Stimulated activated CD4-positive, alpha-beta T cell treated with anti-CD3 and anti-CD28 coated beads, TNF-alpha, amount 100 ng/mL, for 1 hour (primary cell): ENCODE measurements at places on chromosomes 11 and 22.

- no peak for DNase-seq
These were observed 366.0 kb upstream of the PDGFD start for GRCh38 chr11:104529906-104530305.

DNA sequence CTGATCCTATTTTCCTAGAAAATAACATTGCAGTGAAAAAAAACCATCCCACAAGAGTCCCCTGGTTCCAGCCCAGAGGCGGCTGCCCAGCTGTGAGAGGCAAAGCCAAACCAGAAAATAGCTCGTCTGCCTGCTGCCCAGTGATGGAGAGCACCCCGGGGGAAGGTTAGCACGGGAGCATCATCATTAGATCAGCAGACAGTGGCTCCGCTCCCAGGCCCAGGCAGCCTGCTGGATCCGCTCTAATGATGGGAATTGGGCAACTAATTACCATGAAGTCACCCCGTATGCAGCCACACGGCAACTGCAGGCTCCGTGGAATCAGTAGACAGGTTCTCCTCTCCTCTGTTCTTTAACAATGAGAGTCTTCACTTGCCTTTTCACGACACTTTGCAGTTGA lies 17.1 kb upstream of the B3GAT1 start:
- no peak for DNase-seq

DNA sequence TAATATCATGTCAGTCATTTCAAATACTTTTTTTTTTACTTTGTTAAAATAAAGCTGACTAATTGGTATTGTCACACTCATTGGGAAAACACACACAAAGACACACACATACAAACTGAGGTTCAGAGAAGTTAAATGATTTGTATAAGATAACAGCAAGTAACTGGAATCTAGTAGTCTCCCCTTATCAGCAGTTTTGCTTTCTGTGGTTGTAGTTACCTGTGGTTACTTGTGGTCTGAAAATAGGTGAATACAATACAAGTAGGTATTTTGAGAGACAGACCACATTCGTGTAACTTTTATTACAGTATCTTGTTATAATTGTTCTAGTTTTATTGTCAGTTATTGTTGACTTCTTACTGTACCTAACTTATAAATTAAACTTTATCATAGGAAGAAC lies 610.9 kb downstream of the CNTN5 start:
- no peak for DNase-seq

GRCh38 chr11:44873537-44873936 lies 77.1 kb downstream of the TP53I11 start:
- no peak for DNase-seq

DNA sequence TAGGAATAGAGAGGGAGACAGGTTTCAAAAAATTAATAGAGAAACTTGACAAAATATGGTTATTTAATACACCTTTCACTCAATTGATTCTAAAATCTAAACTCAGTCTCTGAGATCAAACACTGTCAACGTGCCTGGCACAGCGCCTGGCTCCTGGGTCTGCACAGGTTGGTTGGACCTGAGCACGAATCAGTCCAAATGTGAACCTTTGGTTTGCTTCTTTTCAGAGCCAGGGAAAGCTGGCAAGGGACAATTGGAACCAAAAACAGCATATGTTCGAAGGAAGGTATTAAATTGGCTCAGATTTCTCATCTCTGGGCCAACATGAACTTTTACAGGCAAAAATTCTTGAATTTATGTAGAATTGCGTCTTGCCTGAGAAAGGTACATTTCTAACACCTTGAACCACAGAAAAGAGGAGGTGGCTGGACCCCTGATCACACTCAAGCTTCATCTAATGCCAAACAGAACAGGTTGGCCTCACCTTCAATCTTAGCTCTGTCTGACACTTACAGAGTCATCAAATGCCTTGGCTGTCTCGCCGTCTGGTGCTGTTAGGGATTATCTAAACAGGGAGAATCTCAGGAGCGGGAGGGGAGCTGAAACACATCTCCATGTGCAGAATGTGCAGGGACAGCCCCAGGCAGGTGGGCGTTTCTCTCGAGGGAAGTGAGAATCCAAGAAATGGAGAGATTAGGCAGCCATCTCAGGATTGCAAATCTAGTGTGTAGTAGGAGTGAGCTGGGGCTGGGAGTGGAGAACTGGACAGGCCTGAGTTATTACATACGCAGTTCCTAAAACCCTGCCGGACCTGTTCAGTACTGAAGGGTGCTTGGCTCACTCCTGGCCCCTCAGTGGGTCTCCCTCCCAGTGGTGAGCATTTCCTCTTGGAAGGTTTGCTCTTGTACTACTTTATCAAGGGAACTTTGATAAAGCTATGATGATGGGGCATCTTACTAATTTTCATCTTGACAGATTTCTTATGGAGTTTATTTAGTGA lies 442.2 kb upstream of the B3GAT1 start:
- DNase-seq, result no peak

DNA sequence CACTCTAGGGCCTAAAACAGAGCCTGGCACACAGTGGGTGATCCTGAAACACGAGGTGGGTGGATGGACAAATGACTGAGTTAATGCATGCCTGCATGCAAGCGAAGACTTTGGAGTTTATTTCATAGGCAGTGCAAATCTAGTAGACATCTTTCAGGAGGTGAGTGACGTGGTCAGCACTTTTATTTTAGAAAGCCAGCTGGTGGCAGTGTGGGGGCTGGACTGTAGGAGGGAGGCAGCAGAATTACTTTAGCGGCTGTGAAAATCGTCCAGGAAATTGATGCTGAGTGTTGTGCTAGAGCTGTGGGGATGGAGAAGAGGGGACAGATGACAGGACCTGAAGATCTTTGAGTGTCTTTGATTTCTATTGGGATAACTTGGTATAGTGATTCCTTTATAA lies 47.1 kb downstream of the BMAL1 start:
- no peak for DNase-seq

GRCh38 chr22:30208631-30209603 lies 37.6 kb downstream of the LIF start:
- DNase-seq, result no peak
